ENCODE measurements at places on chromosomes 12 and 14.

- DNase-seq = no peak
Measured at GRCh38 chr12:49588281-49588680, 17.2 kb downstream of the FAM186B start.

- no peak for DNase-seq
Measured at GRCh38 chr14:77864085-77864484, 64.2 kb downstream of the ADCK1 start.

GRCh38 chr12:110312581-110313360 lies 31.7 kb downstream of the ATP2A2 start:
- no peak for DNase-seq

DNA sequence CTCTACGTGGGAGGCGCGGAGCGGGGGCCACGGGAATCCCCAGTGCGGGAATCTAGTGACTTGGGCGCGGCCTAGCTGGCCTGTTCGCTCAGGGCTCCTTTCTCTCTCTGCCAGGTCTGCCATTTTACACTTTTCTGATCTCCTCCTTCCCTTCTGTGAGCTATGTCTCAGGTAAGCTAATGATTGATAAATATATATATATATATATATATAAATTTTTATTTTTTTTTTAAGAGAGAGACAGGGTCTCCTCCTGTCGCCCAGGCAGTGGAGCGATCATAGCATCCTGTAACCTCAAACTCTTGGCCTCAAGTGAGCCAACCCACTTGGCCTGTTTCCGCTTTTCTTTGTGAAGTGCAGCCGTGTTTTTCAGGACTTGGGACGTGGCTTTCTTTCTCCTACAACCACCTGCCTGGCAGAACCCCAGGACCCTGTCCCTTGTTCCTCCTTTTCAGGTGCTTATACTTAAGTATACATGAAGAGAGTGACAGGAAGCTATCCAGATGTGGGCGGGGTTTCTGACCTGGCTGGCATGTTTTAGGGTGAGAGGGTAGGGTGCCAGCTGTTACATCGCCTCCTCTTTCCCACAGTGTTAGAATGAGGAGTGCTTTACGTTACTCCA lies 547 bp downstream of the ZNF140 start:
- peak; percentile 17 for DNase-seq

DNA sequence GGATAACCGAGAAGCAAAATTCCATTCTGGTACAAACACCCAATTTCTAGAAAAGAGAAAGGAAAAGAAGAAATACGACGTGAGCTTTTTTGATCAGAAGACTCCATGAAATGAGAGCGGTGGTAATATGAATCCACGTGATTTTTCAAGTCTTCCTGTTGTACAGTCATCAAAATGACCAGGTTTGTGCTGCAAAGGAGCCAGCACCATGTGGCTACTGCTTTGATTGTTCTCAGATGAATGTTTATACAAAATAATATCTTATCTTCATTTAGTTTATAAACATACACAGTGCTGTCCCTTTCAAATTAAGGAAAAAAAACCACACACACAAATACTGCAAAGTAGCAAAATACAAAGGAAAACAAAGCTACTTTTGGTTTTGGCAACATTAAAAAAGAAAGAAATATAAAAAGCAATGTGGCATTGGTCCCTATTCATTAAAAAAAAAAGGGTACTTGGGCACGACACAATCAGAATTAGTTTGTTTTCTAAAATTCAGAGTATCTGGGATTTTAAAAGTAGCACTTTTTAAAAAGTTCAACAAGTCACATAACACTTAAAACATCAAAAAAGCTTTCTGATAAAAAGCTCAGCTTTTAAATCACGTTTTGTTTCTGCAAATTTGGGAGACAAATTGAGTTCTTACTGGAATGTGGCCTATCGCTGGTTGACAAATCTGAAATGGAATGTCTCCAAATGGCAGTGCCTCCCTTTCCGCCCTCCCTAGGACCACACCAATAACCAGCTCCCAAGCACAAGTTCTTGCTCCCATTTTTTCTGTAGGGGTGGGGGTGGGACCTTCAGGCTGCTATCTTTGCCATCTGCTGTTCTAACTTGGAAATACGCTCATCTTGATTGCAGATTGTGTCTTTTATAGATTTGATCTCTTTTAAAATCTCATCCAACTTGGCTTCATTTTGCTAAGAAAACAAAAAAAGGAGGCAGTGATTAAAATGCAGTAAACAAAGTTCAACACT lies 13.2 kb upstream of the SELPLG start:
- no peak for DNase-seq

DNA sequence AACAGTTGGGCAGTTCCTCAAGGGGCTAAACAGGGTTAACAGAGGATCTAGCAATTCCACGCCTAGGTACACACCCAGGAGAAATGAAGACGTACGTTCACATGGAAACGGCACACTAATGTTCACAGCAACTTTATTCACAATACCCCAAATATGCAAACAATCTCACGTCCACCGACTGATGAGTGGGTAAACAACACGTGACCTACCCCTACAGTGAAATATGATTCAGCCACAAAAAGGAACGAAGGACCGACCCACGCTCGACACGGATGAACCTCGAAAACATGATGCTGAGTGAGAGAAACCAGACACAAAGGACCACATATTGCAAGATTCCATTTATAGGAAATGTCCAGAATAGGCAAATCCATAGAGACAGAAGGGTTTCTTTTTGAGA lies 112.7 kb downstream of the NCOR2 start:
- no peak for DNase-seq

- no peak for DNase-seq
Measured at GRCh38 chr14:92785667-92786426, 8.3 kb upstream of the GOLGA5 start.

DNA sequence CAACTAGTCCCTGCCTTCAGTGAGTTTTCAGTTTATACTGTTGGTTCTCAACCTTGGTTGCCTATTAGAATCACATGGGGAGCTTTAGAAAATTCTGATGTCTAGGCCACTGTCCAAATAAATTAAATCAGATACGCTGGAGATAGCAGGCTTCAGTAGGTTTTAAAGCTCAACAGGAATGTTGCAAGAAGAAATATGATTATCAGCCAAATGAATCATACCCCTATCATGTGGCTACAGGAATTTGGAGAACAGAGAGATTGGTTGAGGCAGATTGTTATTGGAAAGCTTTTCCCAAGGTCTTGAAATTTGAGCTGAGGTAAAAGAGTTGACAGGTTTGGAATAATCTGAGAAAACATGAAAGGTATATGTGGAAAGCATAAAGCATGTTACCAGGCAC lies 125.3 kb downstream of the WIF1 start:
- DNase-seq = no peak

DNA sequence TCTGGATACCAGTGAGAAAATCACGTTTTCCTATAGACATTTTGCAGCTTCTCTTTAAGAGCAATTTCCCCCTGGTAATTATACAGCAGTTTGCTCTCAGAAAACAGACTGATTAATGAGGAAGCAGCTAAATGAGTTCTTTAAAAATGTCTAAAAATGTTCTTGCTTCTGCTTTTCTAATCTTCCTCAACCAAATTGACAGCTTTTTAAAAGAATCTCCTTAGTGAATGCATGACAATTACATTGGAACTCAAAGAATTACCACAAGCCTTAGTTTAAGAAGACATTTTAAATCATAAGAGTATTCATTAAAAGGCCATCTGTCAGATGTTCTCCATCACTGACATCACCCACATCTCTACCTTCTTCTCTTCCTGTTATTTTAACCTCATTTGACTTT lies 135.8 kb upstream of the PLXNC1 start:
- no peak for DNase-seq

DNA sequence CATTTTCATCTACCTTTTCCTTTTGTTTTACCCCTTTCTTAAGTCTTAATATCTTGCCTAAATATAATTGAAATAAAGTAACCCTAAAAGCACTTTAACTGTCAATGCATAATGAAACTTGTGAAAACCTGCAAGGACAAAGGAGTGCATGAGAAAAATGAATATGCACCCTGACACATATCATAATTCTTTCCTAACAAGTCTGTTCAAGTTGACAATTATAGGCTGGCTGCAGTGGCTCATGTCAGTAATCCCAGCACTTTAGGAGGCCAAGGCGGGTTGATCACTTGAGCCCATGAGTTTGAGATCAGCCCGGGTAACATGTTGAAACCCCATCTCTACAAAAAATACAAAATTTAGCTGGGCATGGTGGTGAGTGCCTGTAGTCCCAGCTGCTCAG lies 65.4 kb downstream of the FGD6 start:
- DNase-seq = no peak

DNA sequence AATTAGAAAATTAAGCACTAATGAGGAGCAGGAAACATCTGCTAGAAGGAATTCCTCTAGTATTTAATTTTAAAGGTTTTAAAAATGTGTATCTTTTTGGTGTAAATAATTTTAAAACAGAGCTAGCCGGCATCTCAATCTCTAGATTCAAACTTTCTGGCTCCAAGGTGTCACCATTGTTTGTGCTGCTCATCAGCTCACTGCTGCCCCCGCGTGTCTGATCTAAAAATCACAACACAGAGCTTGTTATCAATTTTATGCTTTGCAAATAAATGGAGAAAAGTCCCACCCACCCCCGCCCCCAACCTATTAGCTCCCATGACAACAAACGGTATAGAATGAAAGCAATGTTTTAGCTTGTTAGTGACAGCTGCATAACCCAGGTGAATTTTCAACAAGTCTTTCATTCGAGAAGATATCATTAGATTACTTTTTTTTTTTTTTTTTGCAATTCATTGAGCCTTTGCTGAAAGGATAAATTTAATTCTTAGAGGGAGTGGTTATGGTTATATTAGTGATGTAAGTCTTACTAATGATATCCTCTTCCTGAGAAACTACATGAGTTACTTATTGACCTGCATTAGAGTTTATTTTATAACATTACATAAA lies 11.3 kb upstream of the ABHD12B start:
- peak; percentile 89 for DNase-seq

GRCh38 chr12:91506452-91506851 lies 323.8 kb upstream of the DCN start:
- no peak for DNase-seq

GRCh38 chr14:39474416-39474911 lies 42.2 kb upstream of the FBXO33 start:
- DNase-seq = no peak

GRCh38 chr14:89455412-89455811 lies 38.4 kb upstream of the FOXN3 start:
- DNase-seq = no peak

GRCh38 chr12:79935624-79936345 lies 888 bp upstream of the PPP1R12A start:
- no peak for DNase-seq

GRCh38 chr12:62799126-62799736 lies 135.7 kb downstream of the PPM1H start:
- DNase-seq = peak; percentile 52

- no peak for DNase-seq
Measured at GRCh38 chr14:96016501-96017160, 22.5 kb upstream of the C14orf132 start.

DNA sequence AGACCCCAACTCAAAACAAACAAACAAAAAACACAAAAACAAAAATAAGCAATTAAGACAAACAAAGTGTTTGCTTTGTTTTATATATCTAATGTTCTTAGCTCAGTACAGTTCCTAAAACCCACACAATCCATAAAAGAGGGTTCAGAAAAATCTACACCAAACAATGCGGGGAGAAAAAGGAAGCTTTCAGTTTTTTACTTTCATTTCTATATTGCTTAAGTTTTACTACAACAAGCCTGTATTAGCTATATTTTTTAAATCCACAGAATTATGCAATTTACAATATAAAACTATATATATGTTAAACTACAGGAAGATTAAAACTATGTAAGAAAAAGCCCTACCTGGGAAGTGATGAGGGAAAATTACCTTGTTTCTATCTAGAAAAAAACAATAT lies 41.4 kb downstream of the CLIP1 start:
- DNase-seq = no peak

GRCh38 chr14:29062466-29062865 lies 295.9 kb downstream of the FOXG1 start:
- no peak for DNase-seq

DNA sequence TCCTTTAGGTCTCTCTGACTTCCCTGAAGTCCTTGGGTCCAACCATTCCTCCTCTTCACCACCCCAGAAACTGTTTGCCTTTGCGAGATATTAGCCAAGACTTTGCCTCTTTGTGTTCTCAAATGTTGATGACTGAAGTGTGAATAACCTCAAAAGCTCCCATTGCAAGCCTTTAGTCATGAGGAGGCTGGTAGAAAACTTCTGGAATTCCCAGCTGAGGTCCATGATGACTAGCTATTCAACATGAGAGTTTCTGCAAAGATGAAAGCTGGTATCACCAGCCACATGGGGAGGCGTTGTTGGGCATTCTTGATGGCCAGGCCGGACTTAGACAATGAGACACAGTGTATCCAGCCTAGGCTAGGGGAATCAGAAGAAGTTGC lies 111.7 kb downstream of the TBX5 start:
- DNase-seq = no peak

DNA sequence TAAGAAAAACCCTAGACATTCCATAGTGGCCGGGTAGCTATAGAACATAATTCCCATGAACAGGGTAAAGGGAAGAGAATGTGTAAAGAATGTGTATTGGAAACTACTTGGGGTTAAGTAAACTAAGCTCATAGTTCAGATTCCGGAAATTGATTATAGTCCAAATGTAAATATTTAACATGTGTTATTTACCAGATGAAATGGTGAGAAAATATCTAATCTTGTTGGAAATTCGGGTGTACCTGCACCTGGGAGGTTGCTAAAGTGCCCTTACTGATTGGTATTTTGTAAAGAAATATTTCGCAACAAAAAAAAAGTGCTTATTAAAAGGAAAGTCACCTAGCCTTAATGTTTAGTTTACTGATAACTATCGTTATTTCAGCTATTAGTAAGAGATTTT lies 14.4 kb downstream of the RASSF9 start:
- DNase-seq = no peak

GRCh38 chr12:96486751-96487613 lies 2.4 kb upstream of the CFAP54 start:
- DNase-seq = no peak

GRCh38 chr12:39372929-39373328 lies 70.0 kb downstream of the KIF21A start:
- DNase-seq = peak; percentile 34

DNA sequence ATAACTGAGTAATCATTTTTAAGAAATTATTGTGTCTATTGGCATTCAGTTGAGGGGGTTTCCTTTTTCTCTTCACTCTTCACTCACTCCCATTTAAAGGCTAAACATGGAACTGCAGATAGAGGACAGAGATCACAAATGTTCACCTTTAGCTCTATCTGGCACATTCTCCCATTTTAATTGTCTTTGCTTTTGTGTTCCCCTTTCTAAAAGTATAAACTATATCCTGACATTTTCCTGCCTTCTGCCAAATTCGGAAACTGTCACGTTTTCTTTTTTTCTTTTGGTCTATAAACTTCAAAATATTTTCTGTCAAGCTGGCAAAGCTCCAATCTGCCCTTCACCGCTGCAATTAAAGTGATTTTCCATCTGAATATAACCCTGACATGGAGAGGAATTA lies 219.8 kb upstream of the CDKN3 start:
- DNase-seq = no peak

Data from activated CD4-positive, alpha-beta memory T cell treated with anti-CD3 and anti-CD28 coated beads, Interleukin-2, amount 10 ng/mL, durations not matched to agents 7 days and 5 days (primary cell).